Ecto neural progenitor cell (in vitro differentiated cells): ENCODE measurements at places on chromosomes 2 and 18.

DNA sequence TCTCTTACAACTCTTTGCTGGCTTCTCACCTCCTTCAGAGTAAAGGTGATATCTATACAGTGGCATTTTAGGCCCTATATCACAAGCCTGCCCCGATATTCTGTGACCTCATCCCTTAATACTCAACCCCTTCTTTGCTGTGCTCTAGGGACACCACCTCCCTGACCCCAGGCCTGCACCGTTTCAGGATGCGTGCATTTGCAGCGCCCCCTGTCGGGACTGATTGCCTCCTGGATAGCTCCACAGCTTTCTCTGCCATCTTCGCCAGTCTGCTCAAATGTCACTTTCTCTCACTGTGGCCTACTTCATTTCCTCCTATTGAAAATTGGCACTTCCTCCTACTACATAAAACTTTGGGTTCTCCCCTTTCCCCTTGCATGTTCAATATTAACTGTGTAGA is 289.6 kb downstream of the SOCS6 start:
- DNase-seq = peak; percentile 65

DNA sequence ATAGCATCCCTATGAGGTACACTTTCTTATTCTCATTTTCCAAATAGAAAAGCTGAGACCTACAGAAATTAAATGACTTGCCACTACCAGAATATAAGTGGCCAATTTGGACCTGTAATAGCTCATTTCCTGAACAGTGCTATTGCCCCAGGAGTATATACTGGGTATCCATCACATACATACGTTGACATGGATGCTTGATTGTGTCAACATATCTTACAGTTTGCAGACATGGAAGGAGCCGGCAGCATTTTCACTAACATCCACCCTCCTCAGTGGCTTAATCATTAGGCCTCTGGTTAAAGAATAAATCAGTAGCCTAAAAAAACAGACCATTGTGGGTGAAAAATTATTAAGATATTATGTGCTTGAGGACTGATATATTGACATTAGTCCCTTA is 829.3 kb downstream of the LRP1B start:
- DNase-seq = no peak

DNA sequence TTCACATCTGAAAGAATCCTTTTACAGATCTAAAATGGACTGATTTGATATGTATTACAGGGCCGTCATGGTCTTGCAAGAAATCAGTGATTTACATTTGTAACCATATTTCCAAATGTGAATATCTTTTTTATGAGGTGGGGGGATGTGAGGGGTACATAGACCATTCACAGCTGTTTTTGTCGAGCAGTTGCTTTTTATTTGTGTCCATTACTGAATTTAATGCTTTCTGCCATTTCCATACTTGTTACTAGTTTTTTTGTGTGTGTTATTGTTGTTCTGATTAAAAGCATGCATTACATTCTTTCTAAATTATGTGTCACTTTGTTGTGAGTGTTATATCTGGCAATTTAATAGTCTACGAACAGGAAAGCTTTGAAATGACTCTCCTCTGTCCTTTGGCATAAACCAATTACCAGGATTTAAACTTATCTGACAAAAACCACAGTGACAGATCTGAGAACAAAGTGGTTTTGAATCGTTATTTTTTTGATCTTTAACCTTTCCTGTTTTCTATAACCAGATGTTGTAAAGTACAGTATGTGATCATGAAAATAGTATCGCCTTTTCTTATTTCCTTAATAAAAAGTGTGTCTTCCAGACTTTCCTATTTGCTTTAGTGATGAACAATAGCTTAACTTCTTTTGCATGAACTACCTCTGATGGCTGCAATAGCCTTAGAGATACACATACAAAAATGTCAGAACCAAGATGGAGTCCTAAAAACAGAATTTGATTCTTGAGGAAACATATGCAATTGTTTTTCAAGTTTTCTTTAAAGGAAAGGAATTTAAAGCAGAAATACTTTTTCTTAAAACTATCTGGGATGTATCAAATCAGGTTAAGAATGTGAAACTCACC is 354.2 kb upstream of the ACVR2A start:
- no peak for DNase-seq

DNA sequence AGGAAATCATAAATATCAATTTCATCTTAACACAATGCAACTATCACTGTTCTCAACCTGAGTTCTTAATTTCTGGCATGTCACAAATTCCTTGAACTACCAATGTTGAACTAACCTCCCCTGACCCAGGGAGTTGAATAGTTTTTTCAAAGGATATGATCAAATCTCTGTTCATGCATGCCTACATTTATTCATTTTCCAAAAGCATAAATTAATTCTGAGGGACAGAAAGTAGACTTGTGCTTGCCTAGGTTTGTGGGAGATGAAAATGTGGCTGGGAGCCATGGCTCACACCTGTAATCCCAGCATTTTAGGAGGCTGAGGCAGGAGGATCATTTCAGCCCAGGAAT is 175.7 kb downstream of the TGIF1 start:
- DNase-seq = no peak

- no peak for DNase-seq
These were observed 106.7 kb upstream of the CTDP1 start for GRCh38 chr18:79572848-79573451.

GRCh38 chr2:56288838-56289580 is 105.2 kb downstream of the CCDC85A start:
- DNase-seq = no peak

DNA sequence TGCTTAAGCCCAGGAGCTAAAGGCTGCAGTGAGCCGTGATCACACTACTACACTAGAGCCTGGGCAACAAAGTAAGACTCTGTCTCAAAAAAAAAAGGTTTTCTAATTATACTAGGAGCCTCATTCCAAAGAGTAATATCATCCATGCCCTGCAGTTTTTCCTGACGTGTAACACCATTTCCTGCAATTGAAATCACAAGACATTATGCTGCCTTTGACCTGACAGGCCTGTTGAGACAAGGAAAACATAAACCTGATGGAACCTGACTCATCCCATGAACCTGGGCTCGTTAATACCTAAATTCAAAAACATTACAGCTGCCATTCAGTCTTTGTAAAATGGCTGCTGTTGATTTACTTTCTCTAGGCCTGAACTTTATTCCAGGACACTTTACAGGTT is 58.7 kb upstream of the PEX13 start:
- no peak for DNase-seq

- DNase-seq = no peak
These were observed 33.6 kb upstream of the AP1S3 start for GRCh38 chr2:223870840-223871611.

GRCh38 chr2:169659320-169659719 is 34.9 kb downstream of the CFAP210 start:
- no peak for DNase-seq

DNA sequence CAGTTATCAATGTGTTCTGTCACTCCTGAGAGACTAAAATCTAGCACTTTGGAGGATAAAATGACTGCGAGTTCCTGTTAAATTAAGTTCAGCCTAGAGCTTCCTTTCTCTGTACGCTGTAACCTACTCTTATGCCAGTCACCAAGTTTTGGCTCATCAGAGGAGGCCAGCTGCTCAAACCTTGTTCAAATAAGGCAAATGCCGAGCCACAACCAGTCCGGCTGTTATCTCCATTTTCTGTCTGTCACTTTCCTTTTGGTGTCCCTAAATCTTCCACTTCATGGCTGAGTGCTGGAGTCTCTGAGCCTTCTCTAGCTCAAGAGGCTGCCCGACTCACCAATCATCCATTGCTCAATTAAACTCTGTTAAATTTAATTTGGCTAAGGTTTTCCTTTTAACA is 33.5 kb upstream of the PXDN start:
- DNase-seq = no peak

DNA sequence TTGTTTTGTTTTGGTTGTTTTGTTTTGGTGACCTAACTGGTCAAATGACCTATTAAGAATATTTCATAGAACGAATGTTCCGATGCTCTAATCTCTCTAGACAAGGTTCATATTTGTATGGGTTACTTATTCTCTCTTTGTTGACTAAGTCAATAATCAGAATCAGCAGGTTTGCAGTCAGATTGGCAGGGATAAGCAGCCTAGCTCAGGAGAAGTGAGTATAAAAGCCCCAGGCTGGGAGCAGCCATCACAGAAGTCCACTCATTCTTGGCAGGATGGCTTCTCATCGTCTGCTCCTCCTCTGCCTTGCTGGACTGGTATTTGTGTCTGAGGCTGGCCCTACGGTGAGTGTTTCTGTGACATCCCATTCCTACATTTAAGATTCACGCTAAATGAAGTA is at the start of gene TTR:
Gene TTR (plus strand): TSS at position 250 of the 400 bp plus-strand sequence. CDS start 26 bp downstream, at position 276.
- DNase-seq = no peak

GRCh38 chr2:5359397-5359796 is 332.8 kb upstream of the SOX11 start:
- DNase-seq = no peak

DNA sequence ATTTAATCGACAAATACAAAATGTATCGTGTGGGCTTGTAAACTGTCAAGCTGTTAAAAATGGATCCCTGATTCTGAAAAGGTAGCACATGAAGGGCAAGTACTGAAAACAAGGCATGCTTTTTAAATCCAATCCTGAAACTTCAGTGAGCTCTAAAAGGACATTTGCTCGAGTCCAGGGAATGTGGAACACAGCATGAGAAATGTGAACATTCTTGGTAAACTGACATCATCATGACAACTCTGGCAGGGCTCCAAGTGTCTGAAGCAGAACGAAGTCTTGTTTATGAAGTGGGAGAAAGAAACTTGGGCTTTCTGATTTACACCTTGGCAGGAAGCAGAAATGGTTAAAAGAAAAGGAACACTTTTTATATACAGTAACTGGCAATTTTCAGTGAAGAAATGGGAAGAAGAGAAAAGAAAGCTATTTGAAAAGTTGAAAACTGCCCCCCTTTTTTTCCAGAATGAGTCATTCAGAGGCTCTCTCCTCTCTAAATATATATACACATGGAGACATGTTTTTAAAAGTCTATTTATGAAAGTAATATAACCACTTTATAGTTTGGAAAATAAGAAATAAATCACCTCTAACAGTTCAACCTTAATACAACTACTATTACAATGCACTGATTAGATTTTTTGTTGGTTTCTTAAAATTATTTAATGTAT is 120.8 kb downstream of the GAREM1 start:
- DNase-seq = no peak

GRCh38 chr18:13983506-13983905 is 68.2 kb upstream of the MC2R start:
- DNase-seq = no peak

- DNase-seq = no peak
These were observed 767.0 kb downstream of the SLC4A3 start for GRCh38 chr2:220394433-220394832.

DNA sequence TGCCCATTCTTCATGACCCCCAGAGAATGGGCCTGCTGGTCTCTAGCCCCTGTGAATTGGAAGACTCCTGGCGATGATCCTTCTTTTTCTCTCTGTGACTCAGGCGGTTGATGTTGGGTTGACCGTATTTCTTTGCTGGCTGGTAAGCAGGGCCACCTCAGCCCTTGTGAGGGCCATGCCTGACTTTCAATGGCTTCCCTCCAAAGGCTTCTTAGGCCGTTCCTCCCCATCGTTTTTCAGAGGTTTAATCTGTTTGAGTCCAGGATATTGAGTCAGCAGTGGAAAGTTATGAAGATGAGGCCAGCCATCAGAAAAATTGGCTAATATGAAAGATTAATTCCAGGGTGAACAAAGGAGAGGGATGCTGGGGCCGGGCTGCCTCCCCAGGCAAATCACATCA is 13.6 kb downstream of the HPCAL1 start:
- DNase-seq = no peak

DNA sequence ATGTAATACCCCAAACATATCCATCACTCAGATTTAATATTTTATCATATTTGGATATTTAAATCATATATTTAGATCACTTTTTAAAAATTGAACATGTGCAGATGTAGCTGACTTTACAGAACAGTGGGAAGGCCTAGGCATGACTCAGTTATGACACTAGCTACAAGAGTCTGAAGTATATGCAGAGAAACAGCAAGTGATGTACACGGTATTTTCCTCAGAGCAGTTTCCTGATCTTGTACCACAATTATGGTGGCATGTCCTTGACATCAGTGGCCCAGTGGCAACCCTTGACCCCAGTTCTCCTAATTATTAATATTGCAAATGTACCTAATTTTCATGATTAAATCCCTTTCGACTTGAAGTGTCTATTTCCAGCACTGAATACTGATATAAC is 28.2 kb downstream of the CDKL4 start:
- DNase-seq = no peak

- peak; percentile 32 for DNase-seq
These were observed 102.7 kb upstream of the SMAD2 start for GRCh38 chr18:48032876-48033789.

DNA sequence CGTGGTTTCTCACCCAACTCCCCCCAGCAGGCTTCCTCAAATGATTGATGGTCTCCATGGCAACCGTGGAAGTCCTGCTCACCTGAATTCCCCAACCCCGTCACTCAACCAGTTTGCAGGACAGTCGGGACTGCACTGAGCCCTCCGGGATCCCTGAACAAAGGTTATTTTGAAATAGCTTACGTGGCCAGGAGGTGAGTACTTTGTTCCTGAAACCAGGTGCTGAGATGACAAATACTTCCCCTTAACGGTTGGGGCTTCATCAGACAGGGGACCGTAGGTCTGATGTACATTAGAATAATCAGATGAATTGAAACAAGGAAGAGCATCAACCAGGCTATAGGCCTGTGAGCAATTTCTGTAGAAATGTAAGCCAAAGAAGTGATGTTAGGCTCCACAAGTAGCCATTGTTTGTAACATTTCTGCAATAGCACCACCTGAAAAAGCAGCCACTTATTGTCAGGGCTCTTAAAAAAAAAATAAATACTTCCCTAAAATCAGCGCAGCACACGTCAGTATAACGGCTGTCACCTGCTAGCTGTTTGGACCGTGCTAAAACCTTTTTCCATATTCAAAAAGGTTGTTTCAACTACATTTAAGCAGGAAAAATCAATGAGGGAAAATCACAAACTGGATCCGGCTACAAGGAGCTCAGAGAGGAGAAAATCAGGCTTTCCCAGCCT is 206.4 kb upstream of the ID2 start:
- DNase-seq = no peak

DNA sequence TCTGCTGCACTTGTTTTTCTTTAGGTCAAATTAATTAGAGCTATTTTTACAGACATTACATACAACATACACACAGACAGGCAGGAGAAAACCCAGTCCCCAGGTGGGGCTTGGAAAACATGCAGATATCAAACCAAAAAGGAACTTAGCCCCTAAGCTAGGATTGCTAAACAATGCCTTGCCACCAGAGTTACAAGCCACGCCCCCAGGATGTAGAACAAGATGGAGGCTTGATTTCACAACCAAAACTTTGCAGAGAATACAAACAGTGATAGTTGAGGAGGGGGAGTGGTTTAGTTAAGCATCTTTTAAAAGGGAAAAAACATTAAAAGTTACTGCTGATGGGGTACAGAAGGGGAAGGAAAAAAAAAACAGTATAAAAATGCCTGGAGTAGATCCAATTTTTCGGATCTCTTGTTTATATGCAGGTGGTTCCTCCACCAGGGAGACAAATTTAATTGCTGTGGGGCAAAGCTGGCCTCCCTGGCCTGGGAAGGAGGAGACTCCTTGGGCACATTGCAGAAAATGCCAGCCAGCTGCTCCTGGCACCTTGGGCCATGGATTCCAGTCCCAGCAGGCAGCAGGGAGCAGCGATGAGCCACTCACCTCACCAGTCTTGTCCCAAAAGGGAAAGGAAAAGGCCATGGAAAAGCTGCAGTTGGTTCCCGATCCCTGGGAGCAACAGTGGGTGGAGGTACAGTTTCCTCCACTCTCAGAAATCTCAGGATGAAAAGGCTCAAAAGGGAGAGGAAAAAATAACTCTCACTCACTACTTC is 348.4 kb upstream of the REG3G start:
- no peak for DNase-seq
